ENCODE measurements at places on chromosomes 16 and 17.
A peak's percentile ranks its signal among the peaks of the same experiment; 100 is the strongest.

DNA sequence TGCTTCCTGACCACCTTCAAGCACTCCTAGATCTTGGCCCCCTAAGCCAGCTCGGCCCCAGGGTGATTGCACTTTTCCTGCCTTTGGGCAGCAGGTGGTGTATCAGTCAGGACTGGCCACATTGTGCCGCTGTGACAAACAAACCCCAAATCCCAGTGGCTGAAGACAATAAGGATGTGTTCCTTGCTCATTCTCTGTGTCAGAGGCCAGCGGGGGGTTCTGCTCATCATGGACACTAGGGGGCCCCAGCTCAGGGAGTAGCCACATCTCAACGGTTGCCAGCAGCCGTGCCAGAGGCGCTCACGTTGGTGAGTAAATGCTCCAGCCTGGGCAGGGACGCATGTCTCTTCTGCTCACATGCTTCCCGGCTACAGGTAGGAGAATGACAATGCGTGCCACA is 60.4 kb downstream of the ZDHHC7 start:
- DNase-seq = no peak

DNA sequence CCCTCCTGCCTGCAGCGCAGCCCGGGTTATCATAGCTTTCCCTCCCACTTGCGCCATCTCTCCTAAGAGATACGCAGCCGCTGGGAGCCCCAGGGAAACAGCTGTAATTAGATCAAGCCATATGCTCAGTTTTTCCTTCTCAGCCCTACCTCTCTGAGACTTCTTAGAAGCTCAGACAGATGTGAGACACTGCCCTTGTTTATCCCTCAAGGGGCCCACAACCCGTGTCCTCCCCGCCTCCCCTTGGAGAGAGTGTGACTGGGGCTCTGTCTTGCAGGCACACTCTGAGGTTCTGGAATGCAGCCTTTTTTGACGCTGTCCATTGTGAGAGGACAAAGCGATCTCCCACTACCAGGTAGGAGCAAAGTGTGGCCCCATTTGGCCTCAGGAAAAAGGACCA is 31.2 kb downstream of the CIBAR2 start:
- DNase-seq = no peak

DNA sequence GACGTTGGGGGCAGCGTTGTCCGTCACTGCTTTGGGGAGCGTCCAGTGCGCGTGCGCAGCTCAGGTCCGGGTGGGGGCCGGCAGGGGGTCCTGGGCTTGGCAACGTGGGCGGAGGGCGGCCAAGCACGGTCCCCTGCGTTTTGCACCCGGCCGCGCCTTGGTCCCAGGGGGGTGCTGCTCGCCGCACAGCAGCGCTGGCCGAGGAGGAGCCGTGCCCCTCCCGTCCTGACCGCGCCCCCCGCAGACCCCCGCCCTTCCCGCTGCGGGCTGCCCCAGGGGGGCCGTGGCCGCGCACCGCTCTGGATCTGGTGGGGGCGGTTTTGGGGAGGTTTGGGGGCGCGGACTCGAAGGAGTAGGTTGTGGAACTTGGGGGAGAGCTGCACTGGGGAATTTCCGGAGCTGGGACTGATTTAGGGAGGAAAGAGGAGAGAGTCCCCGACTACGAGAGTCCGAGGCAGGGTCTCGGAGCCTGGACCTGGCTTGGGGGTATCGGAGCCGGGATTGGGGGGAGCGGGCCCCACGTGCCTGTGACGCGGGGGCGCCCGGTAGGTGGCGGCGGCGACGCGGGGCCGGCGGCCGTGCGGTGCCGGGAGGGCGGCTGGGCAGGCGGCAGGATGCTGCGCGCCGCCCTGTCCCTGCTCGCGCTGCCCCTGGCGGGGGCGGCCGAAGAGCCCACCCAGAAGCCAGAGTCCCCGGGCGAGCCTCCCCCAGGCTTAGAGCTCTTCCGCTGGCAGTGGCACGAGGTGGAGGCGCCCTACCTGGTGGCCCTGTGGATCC is at the start of gene SLC9A5:
Gene SLC9A5, plus strand, starts transcription at position 579 of the 777 bp plus-strand sequence. Its CDS starts 36 bp downstream, at position 615.
- DNase-seq = no peak

DNA sequence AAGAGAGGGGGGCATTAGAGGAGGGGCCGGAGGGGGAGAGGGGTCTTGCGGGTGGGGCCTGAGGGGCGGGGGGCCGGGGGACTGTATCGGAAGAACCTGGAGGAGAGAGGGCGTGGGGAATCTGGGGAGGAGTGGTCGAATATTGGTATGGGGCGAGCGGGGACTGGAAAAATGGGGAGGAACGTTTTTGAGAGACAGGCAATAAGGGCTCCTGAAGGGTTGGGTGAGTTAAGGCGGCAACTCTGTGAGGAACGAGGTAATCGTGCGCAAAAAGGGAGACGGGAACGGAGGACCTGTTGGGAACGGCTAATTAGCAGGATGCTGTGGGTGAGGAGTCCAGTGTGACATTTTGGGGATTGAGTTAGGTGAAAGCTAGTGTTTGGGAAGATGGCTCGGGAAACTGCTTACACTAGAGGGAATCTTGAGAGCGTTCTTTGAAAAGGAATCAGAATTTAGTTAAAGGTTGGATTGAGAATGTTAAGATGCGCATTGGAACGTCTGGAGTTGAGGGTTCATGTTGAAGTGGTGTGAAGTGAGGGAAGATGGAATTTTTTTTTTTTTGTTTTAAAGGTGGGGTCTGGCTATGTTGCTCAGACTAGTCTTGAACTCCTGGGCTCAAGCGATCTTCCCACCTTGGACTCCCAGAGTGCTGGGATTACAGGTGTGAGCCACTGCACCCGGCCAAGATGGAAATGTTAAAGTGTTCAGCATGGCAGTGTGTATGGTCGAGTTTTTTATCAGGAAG is 662 bp downstream of the WIPF2 start:
- peak; percentile 6 for DNase-seq

DNA sequence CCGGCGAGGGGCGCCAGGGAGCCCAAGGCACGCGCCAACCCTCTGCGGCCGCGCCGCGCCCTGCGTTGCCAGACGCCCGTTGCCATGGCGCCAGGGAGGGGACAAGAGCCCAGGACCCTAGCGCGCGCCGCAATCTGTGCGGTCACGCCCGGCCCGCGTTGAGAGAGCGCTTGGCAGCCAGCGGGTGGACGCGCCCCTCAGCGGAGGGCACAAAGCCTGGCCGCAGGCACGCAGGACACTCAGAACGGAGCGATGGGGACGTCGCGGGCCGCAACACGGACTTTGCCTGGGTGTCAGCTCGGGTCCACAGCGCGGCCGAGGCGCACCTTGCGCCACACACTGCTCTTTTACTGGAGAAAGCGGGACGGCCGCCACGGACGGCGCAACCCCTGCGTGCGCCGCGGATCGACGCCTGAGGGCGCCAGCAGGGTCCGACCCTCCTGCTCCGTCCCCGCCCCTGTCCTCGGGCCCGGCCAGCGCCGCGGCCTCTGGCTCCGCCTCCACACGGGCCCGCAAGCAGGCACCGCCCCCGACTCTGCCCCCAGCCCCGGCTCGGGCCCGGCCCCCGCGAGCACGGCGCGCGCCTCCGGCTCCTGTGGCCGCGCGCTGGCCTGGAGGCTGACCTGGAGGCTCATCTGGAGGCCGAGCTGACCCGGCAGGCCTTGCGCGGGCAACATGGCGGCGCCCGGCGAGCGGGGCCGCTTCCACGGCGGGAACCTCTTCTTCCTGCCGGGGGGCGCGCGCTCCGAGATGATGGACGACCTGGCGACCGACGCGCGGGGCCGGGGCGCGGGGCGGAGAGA is at the start of gene GFER:
Gene GFER, plus strand, starts transcription at position 650 of the 803 bp plus-strand sequence. Its CDS starts 26 bp downstream, at position 676.
- no peak for DNase-seq

- no peak for DNase-seq
Measured at GRCh38 chr16:57600048-57600835, 28.2 kb upstream of the ADGRG1 start.

GRCh38 chr17:76145231-76146052 is 4.4 kb upstream of the FOXJ1 start:
- peak; percentile 45 for DNase-seq

GRCh38 chr17:8855477-8856204 is 11.8 kb downstream of the PIK3R6 start:
- no peak for DNase-seq

GRCh38 chr17:82012640-82013295 is 9.9 kb downstream of the CENPX start:
- no peak for DNase-seq

DNA sequence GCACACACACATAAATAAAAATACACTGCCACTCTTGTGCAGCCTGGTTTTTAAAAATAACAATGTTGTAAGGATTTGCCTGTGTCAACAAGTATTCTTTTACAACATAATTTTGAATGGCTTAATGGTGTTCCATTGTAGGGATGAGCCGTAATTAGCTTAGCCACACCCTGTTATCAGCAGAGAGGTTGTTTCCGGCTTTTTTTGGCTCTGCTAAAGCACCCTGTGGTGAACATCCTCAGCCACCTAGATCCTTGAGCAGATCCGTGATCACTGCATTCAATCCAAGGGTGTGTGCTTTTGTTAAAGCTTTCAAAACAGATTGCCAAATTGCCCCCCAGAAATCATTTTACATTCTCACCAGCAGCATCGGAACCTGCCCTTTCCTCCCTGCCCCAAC is 7.0 kb downstream of the KATNB1 start:
- no peak for DNase-seq

GRCh38 chr16:54655121-54655590 is 275.5 kb upstream of the IRX5 start:
- DNase-seq = no peak

DNA sequence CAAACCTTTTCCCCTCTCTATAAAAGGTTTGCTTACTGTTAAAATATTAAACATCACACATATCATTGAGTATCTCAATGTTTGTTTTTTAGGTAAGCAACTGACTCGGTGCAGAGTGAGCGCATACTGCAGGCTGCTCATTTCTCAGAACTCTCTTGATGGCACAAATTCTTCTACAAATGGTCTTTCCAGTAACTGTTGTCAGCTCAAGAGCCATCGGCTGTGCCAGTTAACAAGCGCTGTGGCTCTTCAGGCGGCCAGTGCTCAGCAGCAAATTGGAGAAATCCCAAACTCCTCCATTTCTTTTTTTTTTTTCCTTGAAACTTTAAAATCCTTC is 8.6 kb downstream of the ABCA3 start:
- DNase-seq = no peak

DNA sequence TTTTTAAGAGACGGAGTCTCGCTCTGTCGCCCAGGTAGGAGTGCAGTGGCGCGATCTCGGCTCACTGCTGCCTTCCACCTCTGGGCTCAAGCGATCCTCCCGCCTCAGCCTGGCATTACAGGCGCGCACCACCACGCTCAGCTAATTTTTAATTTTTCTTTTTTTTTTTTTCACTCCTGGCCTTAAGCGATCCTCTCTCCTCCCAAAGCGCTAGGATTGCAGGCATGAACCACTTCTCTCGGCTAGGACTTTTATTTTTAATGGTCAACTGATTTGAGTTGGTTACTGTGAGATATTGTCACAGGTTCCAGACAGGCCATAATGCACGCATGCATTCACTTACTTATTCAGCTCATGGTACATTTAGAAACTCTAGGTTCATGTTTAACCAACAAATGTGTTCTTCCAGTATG is 888 bp downstream of the PIGW start:
- no peak for DNase-seq

- DNase-seq = no peak
Measured at GRCh38 chr16:29974291-29975133, 844 bp downstream of the TAOK2 start.

- DNase-seq = no peak
Measured at GRCh38 chr16:55062442-55062841, 131.8 kb downstream of the IRX5 start.

GRCh38 chr17:67392111-67392510 is 15.0 kb downstream of the PITPNC1 start:
- DNase-seq = no peak

- DNase-seq = no peak
Measured at GRCh38 chr17:76434870-76435269, 18.1 kb downstream of the UBE2O start.

GRCh38 chr17:58340405-58340876 is 11.6 kb downstream of the SUPT4H1 start:
- DNase-seq = no peak

DNA sequence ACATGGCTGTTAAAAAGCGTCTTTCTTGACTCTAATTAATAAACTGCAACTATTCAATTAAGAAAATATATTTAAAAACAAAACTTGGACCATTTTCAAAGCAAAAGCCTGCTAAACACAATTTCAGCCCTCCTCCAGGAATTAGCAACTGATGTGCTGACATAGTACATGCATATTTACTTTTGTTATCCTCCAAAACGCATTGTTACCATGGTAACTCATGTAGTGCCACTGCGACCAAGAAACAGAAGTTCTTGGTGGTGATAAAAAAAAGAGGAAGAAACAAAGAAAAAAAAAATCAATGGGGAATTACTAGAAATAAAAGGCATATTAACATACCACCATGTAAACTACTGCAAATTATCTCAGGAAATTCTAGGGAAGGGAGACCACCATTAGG is 793.4 kb upstream of the CDH8 start:
- DNase-seq = no peak

Measured in T follicular helper cell (primary cell).